CD4-positive, alpha-beta memory T cell (primary cell): ENCODE measurements at places on chromosomes 4 and X.

GRCh38 chr4:183384983-183385382 lies 59.5 kb upstream of the CDKN2AIP start:
- DNase-seq: no peak

DNA sequence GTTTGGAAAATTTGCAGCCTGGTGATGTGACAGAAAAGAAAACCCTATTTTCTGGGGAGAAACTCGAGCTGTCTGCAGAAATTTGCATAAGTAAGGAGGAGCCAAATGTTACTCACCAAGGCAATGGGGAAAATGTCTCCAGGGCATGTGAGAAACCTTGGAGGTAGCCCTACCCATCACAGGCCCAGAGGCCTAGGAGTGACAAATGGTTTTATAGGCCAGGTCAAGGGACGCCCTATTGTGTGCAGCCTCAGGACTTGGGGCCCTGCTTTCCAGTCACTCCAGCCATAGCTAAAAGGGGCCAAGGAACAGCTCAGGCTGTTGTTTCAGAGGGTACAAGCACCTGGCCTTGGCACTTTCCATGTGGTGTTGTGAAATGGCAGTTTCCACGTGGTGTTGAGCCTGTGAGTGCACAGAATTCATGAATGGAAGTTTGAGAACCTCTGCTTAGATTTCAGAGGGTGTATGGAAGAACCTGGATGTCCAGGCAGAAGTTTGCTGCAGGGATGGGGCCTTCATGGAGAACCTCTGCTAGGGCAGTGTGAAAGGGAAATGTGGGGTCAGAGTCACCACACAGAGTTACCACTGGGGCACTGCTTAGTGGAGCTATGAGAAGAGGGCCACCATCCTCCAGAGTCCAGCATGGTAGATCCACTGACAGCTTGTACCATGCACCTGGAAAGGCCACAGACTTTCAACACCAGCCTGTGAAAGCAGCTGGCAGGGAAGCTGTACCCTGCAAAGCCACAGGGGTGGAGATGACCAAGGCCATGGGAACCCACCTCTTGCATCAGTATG lies 637.6 kb upstream of the EPHA5 start:
- DNase-seq: no peak

DNA sequence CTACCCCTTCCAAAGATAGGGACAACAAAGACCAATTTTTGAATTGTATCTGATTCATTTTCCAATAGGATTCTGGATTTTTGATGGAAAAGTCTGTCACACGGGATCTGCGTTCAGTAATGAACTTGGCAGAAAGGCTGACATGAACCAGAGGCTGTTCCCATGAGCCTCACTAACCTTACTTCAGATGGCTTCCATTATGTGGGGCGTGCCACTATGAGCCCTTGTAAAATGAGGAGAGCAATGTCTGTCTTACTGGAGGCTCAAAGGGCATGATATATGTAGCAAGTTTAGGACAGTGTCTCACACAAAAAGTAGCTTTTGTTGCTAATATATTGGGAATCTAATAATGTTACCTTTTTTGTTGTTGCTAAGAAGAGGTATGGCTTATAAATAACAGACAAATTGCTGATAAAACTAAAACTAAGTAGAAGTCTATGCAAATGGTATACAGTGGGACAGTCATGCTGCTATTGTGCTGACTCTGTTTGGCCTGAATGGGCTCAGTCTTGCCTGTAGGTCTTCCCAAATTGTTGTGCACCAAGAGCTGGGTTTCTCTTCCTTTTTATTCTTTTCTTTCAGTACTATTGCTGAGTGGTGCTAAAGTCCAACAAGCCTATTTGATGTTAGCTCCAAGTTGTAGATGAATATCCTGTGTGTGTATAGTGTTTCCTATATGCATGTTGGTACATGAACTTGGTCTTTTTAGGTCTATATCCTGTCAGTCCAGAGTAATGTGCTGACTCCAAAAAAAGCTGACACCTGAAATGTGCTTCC lies 132.1 kb downstream of the SPRY1 start:
- DNase-seq: no peak

DNA sequence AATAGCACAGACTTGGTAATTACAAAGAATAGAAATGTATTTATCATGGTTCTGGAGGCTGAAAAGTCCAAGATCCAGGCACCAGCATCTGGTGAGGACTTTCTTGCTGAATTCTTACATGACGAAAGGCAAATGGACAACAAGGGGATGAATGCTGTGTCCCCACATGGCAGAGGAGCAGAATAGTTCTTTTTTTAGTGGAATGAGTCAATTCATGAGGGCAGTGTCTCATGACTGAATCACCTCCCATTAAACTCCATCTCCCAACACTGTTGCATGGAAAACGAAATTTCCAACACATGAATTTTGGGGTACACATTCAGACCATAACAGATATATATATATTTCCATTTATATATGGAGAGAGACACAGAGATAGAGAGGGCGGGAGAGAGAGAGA lies 628.3 kb downstream of the TRIML1 start:
- DNase-seq: no peak

- no peak for DNase-seq
Observed at GRCh38 chrX:134167591-134168203, 69.3 kb upstream of the CCDC160 start.

DNA sequence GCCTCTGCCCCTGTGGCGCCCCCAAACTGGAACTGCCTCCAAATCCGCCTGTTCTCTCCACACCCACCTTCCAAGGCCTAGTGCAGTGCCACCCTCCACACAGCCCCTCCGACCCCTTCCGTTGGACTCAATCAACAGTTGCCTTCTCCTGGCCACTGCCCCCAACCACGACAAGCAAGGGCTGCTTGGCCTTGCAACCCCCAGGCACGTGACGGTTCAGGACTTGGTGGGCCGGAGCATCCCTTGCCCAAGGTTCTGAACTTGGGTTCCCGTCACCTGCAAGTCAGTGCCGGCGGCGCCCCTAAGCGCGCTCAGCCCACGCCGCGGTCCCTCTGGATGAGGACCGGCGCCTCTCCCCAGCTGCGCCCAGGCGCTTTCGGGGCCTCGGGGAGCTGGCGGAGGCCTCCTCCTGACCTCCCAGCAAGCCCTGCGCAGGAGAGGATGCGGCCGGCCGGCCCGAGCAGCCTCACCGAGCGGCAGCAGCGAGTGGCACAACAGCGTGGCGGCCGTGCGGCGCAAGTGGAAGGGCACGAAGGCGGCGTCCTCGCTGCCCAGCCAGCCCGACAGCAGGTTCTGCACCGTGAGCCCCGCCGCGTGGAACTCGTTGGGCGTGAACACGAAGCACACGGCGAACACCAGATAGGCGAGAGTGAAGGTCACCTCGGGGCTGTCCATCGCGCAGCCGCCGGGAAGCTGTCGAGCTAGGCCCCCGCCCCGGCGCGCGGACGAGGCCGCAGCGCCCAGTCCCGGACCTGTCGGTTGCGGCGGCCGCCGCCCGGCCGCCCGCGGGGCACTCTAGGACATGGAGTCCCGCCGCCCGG lies 750 bp downstream of the TMEM129 start:
- no peak for DNase-seq

DNA sequence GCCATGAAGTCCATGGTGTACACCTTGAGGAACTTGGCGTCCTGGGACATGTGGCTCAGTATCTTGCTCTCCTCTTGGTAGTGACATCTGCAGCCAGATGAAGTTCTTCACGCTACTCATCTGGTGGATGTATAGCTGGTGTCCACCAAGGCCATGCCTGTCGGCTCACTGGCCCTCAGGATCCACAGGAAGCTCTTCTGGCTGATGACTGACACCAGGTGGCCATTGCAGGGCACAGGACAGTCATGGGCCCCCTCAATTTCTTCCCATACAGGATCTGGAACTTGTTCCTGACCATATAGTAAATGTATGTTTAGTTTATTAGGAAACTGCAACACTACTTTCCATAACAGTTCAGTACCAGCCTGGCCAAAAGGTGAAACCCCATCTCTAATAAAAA lies 10.3 kb upstream of the CLCN5 start:
- no peak for DNase-seq

DNA sequence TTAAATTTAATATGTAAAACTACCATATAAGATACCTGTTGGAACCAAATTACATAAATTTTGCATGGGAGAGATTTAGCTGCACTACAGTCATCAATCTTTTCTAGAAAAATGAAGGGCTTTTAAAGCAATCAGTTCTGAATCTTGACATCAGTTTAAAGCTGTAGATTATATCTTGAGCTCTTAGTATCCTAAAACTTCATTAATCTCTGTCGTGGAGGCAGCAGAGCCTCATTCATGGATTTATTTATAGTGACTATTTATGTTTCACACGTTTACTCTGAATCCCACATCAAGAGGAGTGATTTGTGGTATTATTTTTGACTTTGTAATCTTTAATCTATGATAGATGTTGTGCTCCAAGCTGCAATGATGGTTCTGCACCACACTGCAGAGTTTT lies 175.9 kb downstream of the PDGFC start:
- DNase-seq: no peak

- no peak for DNase-seq
Observed at GRCh38 chr4:122007016-122007415, 55.2 kb upstream of the TRPC3 start.

GRCh38 chrX:129549124-129549523 lies 9.1 kb downstream of the OCRL start:
- DNase-seq: no peak

GRCh38 chrX:24149351-24150050 lies at the start of gene ZFX:
TSS of gene ZFX (plus strand) at chrX:24149729. CDS start at chrX:24172743, 23,014 bp downstream.
- peak; percentile 84 for DNase-seq

DNA sequence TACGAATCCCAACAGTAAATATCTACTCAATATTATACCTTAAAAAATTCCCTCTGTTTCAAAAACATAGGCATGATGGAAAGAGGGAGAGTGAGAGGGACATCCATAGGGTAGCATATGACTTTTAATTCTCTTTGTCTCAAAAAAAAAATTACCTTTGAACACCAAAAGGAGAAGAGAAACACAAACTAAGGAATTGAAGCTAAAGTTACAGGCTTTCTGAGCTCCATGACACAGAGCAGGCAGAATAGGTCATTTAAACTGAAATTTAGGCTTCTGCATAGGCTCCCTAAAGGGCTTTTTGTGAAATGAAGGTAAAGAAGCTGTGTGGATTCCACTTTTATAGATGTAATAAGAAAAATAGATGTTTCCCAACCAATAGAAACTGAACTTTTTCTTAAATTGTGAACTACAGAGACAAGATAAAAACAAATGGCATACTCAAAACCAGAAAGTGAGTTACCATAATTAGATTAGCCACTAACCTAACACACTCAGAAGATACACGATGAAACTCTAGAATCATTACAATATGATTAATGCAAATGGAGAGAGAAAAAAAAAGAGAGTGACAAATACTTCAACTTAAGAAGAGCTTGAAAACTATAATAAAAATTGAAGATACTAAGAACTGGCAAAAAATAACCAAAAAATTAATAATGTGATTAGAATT lies 584.6 kb downstream of the GABRG1 start:
- DNase-seq: no peak

DNA sequence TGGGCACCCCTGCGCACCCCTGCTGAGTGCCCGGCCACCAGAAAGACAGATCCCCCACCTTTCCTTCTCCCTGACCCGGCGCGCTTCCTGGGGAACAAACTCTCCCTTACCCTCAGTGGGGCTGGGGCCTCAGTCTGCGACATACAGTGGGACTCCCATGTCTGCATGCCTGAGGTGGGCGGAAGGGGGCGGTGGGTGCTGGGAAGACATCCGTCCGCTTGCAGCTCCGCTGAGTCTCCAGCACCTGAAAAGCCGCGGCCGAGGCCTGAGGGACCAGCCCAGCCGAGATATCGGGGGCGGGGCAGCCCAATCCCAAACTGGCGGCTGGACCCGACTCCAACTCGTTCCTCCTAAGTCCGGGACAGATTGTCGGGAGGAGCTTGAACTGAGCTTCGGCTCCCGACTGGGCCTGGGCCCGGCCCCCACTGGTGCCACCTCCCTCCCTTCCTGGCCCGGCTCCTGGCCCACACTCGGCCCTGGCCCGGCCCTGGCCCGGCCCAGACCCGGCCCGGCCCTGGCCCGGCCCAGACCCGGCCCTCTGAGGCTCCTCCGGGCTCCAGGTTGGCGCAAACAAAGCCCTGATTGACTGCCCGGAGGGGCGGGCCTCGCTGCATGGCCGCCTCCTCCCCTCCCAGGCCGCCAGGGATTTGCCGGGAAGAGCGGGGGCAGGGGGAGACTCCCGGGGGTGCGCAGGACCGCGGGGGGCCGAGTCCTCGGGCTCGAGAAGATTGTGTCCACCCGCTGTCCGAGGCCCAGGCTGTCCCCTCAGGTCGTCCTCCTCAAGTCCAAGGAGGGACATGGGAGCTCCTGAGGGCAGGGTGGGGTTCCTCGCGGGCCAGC lies 877 bp upstream of the SLC16A2 start:
- peak; percentile 2 for DNase-seq

DNA sequence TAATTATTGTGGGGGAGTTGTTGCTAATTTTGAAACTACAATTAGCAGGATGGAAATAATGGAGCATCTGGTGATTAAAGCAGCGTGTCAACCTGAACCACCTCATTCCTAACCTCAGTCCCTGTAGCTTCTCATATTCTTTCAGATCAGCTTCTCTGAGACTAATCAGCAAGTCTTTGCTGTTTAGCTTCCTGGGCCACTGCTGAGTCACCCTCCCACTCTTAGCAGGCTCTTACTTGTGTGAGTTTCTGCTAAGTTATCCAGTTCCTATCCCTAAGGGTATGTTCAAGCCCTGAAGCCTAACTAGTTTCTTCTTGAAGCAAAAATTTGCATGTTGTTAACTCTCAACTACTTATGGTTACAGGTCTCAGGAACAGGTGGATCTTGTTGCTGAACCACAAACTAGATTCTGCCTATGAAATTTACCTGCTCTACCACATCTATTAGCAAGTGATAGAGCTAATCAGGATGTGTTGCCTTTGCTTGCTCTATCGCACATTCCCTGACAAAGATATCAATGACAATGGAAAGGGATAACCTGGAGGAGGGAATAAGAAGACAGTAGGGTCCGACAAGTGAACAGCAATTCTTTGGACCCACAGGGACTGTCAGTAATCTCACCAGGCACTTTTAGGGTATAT lies 134.2 kb downstream of the EIF4E start:
- DNase-seq: no peak

GRCh38 chr4:66691101-66691500 lies 854.2 kb downstream of the CENPC start:
- DNase-seq: no peak

- DNase-seq: no peak
Observed at GRCh38 chr4:153782581-153782980, 6.3 kb downstream of the SFRP2 start.

- DNase-seq: peak; percentile 65
Observed at GRCh38 chrX:9340598-9341290, 124.1 kb upstream of the TBL1X start.

- no peak for DNase-seq
Observed at GRCh38 chr4:65259296-65259695, 411.0 kb downstream of the EPHA5 start.

GRCh38 chr4:1031346-1031745 lies 19.9 kb downstream of the FGFRL1 start:
- no peak for DNase-seq

DNA sequence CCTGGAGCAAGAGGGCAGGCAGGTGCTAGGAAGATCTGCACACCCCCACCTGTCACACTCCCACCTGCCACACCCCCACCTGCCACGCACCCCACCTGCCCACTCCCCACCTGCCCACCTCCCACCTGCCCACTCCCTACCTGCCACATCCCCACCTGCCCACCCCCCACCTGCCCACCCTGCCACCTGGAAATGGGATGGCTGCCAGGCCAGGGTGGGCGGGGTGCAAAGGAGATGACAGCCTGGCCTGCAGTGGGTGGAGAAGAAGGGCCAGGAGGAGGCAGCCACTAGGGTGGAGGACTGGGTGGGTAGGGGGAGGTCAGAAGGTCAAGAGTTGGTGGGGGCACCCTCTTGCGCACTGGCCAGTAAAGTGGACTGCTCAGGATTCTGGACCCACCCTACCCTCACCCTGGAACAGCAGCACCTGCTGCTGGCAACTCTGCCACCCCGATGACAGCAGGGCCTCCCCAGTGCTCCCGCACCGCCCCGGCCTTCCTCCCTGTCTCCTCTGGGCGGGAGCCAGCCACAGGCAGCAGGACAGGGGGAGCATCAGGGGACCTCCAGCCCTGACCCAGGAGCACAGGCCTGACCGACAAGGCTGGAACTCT lies 66.8 kb upstream of the NKX1-1 start:
- no peak for DNase-seq
